ENCODE measurements at places on chromosomes 12 and 14. TPM values are rescaled to one million over a fixed set of nuclear protein-coding genes. Genes with fewer than 3 reads are reported as not detected.

DNA sequence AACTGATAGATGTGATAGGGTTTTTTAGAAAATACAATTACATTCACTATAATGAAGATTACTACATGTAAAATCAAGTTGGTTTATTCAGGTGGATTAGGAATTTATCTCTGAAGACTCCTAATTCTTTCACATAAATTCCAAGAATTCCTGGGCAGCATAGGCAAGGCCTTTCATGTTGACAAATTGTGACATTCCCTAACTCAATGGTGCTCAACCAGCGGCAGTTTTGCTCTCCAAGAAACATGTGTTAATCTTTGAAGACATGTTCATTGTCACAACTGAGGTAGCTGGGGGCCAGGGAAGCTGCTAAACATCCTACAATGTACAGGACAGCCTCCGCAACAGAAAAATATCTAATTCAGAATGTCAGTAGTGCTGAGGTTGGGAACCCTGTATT is 46.3 kb downstream of the PTPRQ start:
- no peak for ATAC-seq

DNA sequence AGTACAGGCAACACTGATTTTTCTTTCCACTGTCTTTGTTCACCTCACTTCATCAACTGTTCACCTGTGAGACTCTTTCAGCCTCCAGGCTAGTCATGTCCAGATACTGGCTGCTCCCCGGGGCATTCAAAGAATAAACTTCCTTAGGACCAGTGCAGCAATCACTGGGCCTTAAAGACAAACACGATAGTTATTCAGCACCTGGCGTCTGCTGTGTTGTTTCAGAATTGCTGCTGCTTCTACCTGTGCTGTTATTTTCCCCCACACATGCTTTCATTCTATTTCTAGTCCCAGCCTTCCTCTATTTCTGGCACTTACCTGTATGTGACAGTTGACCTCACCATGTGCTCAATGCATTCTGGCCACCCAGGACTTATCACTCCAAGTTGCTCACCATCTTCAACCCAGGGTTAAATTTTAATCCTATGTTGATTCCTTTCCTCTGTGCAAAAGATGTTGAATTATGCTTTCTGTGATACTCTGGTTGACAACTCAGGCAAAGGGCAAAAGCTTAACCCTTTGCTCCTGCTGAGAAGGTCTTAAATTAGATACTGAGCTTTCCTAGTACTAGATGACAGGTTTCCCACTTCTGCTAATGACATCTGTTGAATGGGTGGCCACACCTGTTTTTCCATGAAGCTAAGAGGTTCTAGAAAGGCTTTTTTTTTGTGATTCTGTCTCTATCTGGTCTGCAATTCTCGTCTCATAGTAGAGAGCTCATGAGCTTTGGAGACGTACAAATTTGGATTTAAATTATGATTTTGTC is 41.4 kb downstream of the PTPRQ start:
- ATAC-seq, result no peak

DNA sequence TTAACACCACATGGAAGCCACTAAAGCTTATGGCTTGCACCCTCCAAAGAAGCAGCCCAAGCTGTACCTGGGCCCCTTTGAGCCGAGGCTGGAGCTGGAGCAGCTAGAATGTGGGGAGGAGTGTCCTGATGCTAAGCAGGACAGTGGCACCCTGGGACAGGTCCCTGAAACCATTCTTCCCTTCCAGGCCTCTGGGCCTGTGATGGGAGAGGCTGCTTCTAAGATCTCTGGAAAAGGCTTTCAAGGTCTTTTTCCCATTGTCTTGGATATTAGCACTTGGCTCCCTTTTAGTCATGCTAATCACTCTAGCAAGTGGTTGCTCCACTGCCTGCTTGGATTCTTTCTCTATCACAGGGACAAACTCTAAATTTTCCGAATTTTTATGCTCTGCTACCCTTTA is 40.9 kb downstream of the OSBPL8 start:
- ATAC-seq, result no peak

The CACNA1C gene
- 8.5 TPM for total RNA-seq

The MYH7 gene
- total RNA-seq, result 0.04 TPM

DNA sequence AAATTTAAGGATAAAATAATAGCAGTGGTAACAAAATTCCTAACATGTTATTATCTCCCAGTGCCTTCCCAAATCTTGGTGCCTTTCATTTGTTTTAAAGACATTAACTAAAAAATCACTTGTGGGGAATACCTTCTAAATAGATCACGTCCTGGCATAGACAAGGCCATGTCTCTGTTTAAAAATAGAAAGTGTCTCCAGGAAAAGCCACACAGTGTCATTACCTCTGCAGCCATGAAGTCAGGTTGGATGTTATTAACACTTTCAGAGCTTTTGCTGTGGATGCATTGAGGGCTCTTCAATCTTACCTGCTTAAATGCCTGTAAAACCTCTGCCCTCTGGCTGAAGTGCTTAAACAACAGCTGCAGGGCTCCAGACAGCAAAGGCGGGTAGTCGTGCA is 211.1 kb downstream of the ITPR2 start:
- no peak for ATAC-seq

DNA sequence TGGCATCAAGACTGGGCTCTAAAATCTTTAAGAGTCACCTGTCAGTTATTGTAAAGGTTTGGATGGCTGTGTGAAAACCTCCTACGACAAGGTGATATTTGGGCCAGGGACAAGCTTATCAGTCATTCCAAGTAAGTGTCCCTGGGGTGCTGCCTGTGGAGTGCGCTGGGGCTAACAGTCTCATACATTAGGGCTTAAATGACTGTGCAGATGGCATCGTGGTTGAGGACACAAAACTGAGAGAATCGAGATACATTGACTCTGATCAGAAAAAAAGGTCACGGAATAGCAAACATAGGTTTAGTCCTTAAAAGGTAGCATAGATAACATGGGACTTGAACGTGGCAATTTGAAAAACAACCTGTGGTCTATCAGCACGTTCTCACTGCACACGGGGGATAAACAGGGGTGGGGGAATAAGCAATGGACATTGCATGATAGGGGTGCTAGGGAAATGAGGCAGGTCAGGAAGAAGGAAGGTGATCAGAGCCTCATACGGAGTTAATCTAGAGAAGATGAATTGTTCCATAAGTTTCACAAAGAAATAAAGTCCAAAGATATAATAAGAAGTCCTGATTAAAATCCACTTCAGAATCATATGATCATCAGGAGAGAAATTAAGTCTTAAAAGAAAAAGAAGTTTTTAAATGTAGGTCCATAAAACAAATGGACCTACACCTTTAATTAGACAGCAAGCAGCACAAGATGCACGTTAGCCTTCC is 100.3 kb downstream of the DAD1 start:
- no peak for ATAC-seq

The GPRC5A gene
- 42.3 TPM for total RNA-seq

The RNASE2 gene
- total RNA-seq, result not detected

Data from motor neuron (in vitro differentiated cells).